Stimulated activated CD4-positive, alpha-beta T cell treated with anti-CD3 and anti-CD28 coated beads, Interleukin-4, amount 100 ng/mL, for 48 hours (primary cell): ENCODE measurements at places on chromosomes 6 and 20.

DNA sequence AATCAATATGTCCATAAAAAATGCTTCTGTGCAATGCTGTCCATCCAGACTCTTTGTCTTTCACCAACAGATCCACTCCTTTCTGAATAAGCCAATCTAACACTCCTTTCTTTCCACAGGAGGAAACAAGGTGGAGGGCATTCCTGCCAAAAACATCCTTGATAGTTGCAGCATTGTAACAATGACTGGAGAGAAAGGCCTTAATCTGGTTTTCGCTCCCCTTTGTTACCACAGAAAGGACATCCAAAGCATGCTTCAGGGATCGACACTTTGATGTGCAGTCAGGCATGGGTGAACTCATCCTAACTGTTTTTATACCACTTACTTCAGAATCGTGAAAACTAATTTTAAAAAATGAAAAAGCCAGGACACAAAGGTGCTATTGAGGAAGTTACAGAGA is 7.4 kb downstream of the IBTK start:
- DNase-seq = no peak

DNA sequence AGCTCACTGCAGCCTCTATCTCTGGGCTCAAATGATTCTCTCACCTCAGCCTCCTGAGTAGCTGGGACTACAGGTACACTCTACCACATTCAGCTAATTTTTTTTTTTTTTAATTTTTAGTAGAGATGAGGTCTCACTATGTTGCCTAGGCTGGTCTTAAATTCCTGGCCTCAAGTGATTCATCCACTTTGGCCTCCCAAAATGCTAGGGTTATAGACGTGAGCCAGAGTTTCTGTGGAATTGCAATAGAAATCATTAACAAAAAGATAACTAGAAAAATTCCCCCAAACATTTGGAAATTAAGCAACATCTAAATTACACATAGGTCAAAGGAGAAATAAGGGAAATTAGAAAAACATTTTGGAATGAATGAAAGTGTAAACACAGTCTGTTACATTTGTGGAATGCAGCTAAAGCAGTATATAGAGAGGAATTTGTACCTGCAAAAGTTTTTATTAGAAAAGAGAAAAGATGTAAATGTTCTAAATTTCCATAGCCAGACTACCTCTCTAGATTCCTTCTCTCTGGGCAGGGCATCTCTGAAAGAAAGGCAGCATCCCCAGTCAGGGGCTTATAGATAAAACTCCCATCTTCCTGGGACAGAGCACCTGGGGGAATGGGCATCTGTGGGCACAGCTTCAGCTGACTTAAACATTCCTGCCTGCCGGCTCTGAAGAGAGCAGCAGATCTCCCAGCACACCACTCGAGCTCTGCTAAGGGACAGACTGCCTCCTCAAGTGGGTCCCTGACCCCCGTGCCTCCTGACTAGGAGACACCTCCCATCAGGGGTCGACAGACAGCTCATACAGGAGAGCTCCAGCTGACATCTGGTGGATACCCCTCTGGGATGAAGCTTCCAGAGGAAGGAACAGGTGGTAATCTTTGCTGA is 51.3 kb downstream of the ATRN start:
- no peak for DNase-seq

GRCh38 chr6:35088281-35089215 is 52.6 kb downstream of the TCP11 start:
- DNase-seq = no peak

DNA sequence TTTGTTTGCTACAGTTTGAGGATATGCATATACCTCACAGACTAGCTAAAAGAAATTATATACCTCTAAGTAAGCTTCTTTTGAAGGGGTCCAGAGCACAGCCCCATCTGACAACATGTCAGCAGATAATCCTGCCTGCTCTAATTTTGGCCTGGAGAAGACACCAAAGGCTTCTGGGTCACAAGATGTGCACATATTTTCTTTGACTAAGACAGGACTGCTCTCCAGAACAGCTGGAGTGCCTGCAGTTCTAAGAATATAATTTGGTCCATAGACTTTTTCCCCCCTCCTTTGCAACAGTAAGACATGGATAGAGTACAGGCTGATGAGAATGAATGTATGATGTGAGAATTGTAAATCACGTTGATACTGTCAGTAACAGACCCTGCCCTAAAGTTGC is 107.9 kb upstream of the KCNK16 start:
- no peak for DNase-seq

DNA sequence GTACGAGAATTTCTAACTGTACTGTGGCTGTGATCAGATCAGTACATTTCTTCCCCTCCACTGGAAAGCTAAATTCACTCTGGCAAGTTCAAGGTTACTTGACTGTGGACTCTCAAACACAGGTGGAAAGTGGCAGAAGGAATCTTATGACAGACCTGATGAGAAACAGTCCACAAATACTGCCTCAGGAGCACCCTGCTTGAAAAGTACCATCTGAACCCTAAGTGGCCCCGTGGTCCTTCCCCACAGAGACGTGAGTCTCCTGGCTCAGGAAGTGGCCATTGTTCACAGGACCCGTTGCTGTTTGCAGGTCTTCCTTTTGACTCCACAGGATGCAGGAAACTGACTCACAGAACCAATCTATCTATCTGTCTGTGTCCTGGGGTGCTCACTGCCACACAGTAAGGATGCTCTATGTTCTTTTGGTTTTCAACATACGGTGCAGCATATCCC is 47.5 kb upstream of the NHSL1 start:
- DNase-seq = no peak

- DNase-seq = no peak
Observed at GRCh38 chr20:63371291-63371865, 10.2 kb upstream of the CHRNA4 start.

DNA sequence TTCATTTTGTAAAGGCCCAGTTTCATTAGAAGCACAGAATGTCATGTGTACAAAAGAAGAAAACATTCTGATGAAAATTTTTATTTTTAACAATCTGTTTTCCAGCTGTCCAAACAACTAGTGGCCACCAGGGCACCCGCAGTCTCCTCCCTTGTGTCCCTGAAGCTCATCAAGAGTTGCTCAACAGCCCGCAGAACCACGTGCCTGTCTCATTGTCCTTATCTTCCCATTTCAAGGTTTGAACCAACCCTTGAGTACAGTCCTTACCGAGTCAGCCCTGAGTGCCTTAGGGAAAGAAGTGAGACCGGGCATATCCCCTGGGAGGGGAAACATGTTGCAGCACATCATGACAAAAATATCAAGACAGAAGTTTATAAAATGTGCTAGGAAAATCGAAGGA is 15.9 kb upstream of the ZNF133 start:
- no peak for DNase-seq

DNA sequence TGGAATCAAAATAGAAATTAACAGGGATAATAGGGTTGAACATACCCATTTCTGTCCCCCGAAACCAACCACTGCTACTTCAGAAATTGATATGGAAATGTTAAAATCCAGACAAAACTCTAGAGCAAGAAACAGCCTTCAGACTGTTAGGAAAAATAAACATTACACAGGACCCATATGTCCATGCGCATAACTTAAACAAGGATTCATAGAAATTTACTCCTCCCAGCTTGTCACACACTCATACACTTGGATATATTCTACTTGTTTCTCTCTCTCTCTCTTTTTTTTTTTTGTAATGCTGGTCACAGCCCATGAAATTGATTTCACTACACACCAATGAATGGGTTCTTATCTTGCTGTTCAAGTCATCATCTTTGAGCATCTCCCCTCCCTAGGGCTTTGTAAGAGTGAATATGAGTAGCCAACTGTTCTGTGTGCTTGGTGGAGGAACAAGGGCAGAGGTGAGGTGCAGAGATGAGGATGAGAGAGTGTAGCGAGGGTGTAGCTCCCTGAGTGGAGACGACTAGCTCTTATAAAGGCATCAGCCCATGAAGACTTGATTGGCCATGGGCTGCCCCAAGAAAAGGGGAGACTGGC is 61.8 kb upstream of the MLN start:
- no peak for DNase-seq

GRCh38 chr6:165059032-165059431 is 250.4 kb downstream of the C6orf118 start:
- DNase-seq = no peak

DNA sequence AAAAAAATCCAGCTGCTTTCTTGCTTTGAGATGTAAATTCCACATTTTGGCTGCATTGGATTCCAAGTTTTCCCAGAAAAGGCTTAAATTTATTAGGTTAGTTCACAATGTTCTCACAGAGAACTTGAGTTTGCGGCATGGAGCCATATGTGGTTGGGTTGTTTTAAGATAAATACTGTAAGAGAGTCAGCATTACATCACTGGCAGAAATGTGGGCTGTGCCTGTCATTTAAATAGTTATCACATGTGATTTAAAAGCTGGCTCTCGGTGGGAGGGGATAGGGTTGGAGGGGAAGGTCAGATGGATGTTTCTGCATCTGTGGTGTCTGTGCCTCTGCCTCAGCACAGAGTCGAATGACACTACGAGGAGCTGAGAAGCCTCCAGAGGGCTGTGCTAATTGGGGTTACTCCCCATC is 73.8 kb upstream of the SCP2D1 start:
- no peak for DNase-seq

- DNase-seq = no peak
Observed at GRCh38 chr6:94680669-94681212, 896.6 kb upstream of the MANEA start.

DNA sequence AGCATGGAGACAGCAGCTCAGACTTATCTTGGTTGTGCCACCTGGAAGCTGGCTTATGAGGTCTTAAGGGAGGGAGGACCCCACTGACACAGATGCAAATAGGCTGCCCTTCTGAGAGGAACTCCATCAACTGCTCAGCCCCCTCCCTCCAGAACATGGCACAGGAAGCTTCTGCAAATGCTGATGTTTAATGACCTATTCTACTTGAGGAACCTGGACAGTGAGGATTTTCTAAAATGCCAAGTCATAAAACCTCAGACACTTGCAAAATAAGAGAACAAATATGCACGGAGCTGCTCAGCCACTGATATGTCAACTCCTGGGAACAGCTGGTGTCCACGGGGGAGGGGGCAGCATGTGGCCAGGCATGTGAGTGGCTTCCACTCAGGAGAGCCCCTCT is 3.5 kb downstream of the CST9 start:
- DNase-seq = no peak

DNA sequence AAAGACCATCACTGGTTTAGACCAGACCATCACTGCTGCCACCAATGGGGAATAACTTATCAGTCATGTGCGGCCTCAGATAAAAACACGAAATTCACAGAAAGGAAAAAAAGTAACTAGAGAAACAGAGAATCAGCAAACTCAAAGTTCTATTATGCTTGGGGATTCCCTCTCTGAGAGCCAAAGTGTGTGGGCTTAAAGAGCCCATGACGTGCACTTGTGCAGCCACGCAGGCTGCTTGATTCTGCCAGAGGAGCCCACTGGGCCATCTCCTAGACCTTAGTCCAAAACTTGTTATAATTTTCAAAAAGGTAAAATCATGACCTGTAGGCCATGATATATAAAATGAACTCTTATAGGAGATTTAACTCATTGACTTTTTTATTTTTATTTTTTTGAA is 15.2 kb downstream of the RAB44 start:
- DNase-seq = no peak

- no peak for DNase-seq
Observed at GRCh38 chr6:168937054-168937453, 316.6 kb downstream of the THBS2 start.

GRCh38 chr6:111625461-111626391 is 20.0 kb upstream of the TRAF3IP2 start:
- DNase-seq = no peak

- DNase-seq = no peak
Observed at GRCh38 chr20:33765592-33765991, 33.8 kb downstream of the ZNF341 start.

DNA sequence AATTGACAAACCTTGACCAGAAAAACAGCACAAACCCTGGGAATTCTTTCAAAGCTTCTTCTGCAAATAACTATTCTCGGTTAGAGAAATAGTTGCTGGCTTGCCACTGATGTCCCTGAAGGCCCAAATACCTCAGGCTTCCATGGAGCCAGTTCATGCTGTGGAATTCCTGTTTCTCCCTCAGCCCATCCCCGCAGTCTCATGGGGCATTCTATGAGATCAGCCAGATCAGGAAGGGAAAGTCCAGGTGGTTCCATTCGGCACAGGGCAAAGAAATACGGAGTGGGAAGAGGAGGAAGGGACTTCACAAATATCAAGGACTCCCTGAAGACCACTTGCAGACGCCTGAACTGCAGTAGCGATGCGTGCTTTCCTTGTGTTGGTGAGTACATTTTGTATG is 63.3 kb downstream of the MYLK4 start:
- no peak for DNase-seq

DNA sequence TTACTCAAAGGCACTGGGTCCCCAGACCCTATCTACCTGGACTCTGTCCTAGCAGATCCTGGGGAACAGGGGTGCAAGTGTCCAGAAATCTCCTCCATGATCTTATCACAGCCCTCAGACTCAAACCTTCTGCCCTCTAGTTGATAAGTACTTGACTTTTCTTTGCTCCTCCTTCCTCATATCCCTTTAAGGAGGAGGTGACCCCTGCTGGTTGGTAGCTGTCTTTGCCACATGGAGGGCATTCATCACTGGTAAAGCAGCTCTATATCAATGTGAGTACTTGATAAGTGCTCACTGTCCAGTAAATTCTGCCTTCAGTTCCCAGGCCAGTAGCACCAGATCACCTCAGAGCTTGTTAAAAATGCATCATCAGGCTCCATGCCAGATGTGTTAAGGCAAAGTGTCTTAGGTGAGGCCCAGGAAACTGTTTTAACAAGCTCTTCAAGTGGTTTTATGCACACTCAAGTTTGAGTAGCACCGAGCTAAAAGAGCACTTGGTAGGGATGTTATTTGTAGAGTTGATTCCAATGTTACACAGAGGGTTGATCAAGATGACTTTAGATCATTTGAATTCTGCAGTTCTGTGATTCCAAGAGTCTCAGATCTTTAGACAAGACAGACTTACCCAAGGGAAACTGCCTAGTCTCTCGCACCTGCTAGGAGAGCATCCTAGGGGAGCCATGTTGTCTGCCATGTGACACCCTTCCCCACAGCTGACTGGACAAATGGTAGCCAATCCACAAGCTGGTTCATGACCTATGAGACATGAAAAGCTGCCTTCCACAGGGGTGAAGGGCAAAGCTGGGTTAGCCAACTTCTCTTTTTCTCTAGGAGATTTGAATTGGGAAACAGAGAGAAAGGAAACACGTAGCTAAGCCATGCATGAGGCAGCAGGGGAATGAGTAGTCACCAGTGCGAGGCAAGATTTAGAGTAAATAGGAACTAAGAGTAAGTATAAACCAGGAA is 18.6 kb downstream of the TREML2 start:
- DNase-seq = peak; percentile 15

GRCh38 chr6:119626884-119627619 is 277.5 kb upstream of the MAN1A1 start:
- DNase-seq = no peak

DNA sequence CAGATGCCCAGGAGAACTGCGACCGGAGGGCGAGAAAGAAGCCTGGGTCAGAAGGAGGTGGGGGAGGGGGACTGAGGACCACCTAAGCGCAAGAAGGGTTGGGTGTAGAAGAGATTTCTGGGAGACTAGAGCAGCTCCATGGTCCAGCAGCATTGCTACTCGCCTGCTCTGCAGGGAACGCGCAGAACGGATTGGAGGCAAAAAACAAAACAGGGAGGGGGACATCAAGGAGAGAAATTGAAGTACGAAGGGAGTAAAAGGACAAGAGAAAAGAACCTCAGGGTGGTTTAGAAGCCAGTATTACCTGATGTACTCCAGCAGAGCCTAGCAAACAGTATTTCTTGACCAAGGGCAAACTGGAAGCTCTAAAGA is 537 bp upstream of the GABBR1 start:
- DNase-seq = no peak
